ENCODE measurements at places on chromosomes 1 and 21.

- DNase-seq, result no peak
Measured at GRCh38 chr1:47914952-47915676, 82.1 kb downstream of the TRABD2B start.

DNA sequence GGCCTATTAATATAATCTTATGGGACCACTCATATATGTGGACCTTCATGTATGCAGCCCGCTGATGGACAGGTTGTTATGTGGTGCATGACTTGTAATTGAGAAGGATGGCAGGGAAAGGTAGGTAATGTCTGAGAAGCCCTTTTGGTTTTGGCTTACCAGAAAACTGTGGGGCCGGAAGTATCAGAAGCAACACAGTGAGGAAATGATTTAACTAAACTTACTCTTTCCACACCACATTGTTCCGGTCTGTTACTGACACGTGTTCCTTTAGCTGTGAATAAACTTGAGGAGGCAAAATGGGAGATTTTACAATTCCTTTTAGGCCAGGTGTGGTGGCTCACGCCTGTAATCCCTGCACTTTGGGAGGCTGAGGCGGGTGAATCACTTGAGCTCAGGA lies 32.4 kb downstream of the KIF1B start:
- DNase-seq, result no peak

DNA sequence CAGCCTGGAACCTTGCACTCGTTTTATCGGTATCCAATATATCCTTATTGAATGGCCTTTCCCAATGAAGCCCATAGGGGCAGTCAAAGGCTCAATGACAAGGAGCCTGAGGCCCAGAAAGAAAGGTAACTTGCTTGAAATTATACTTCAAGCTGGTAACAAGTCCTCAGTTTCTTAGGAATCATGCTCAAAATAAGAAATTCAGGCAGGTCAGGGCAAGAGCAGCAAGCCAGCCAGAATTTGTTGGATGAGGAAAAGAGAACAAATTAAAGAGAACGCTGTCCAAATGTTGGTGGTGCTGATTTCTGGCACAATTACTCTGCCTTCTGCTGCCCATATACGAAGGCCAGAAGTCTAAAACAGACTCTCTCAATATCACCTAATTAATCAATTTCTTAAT lies 77.6 kb downstream of the DDX20 start:
- no peak for DNase-seq

- peak; percentile 76 for DNase-seq
Measured at GRCh38 chr1:234408757-234409156, 35.5 kb downstream of the COA6 start.

DNA sequence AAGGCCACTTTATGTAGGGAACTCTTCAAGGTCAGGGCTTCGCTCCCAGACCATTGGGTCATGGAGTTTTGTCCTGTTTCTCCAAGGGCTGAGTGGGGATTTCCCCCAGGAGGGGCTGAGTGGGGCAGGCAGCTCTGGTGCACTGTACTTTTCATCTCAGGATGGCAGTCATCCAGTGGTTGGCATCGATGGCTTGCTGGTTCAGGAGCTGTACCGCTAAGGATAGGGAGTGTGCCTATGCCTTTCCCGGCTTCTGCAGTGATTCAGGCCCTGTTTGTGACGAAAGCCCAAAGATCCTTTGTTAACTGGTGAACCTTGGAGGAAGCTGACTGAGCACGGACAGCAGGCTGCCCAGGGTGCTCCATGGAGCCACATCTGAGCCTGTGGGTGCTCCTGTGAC lies 100.1 kb upstream of the GADD45A start:
- no peak for DNase-seq

GRCh38 chr21:44874497-44875315 lies 1.2 kb upstream of the PTTG1IP start:
- DNase-seq, result peak; percentile 59

GRCh38 chr1:5829414-5829813 lies 162.8 kb downstream of the NPHP4 start:
- no peak for DNase-seq

DNA sequence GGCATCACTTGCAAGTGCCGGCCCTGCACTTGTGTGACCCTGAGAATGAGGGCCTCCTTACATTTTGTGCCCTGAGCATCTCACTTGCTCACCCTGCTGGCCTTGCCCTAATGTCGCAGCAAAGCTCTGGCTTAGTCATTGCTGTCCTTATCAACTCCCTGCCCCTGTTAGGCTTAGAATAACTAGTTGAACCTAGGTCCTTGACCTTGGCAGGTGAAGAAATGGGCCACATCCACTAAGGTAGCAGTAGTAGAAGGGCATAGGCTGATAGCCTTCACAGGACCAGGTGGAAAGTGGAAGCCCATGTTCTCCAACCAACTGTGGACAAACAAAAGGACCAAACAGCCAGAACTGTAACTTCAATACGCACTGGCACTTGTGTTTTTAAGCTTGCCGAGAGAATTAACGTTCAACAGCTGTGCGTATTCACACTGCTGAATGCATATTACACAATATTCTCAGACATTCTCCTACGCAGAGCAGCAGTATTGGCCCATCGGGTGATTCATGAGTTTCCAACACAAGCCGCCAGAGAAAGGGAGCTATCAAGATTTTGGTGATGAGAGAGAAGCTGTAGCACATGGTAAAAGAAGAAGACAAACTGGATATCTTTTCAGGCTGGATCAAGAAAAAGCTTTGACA lies 27.7 kb upstream of the PTGFRN start:
- DNase-seq, result peak; percentile 18

DNA sequence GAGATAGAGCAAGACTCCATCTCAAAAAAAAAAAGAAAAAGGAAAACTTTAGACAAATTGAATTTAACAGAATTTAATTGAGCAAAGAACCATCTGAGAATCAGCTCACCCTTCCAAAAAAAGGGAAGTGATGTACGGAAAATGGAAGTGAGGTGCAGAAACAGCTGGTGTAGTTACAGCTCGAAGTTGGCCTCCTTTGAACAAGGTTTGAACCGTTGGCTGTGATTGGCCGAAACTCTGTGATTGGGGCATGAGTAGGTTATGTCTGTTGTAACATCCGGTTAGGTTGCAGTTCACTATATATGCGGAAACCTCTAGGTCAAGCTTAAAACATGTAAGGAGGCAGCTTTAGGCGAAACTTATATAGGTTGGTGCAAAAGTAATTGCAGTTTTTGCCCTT lies 97.9 kb upstream of the KIF26B start:
- peak; percentile 66 for DNase-seq

GRCh38 chr21:17780539-17780938 lies 38.6 kb downstream of the C21orf91 start:
- peak; percentile 75 for DNase-seq

GRCh38 chr1:38228718-38229117 lies 182.1 kb upstream of the POU3F1 start:
- no peak for DNase-seq

DNA sequence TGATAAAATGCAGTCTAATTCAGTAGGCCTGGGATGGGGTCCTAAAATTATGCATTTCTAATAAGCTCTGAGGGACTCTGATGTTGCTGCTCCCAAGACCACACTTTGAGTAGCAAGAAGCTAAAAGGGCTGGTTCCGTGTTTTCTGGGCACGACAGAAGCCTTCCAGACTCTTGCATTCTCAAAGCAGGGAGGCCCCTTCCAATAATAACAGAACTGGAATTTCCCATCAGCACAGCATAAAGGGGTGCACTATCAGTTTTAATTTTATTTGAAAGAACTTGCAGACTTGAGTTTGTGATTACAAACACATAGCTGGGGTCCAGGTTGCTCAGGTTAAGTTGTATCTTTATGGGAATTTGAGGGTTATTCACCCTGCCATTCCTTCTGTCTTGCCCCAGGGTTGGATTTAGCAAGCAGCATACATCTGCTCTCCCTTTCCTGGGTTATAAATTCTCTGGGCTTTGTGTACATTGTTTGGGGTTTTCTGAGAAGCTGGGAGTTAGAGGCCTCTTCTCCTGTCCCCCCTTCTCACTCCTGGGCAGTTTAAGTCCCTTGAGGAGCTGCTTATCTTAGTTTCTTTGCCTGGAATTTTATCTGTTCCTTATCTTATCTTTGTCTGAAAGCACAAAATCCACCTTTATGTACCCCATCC lies 94.2 kb upstream of the SLC2A1 start:
- no peak for DNase-seq

DNA sequence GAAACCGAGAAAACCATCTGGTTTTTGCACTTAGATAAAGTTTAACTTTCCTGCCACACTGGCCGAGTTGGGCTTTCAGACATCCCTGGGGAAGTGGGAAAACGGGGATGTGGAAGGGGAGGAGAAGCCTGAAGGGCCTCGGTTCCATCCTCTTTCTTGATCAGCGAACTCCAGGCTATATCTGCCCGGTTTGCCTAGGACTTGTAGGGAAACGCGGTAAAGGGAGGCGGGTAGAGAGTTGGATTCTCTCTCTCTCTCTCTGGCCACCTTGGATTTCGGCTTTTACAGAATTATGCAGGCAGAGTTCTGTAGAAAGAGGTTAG lies 4.6 kb upstream of the LHX8 start:
- DNase-seq, result no peak

- no peak for DNase-seq
Measured at GRCh38 chr1:20361805-20362381, 71.2 kb downstream of the VWA5B1 start.

DNA sequence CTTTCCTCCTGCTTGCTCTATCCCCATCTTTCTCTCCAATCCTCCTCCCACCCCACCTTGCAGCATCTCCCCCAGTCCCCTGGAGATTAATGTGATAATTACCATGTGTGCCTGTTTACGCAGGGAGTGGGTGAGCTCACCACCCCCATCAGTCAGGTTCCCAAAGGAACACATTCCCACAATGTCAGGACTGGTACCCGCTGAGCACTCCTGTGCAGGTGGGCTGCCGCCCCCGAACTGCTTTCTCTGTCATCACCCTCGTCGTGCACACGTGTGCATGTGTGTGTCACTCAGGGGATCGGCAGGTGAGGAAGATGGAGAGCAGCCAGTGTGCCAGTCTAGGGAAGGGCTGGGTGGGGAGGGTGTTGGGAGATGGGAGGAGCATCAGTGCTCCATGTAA lies 163.4 kb downstream of the CACNA1E start:
- DNase-seq, result no peak

- DNase-seq, result no peak
Measured at GRCh38 chr1:155831279-155831976, 25.6 kb downstream of the GON4L start.

DNA sequence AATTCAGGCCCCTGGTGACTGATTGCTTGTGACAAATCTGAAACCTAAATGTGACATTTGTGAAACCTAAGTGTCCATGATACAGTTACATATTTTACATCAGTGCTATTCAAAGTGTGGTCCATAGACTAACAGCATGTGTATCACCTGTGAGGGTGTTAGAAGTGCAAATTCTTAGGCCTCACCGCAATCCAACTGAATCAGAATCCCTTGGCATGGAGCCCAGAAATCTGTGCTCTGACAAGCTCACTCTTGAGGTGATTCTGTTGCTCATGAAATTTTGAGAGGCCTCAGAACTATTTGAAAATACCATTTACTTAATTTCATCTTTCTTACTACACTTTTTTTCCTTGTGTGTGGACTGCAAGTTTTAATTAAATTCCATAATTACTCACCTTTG lies 587.9 kb downstream of the ADGRL2 start:
- no peak for DNase-seq

DNA sequence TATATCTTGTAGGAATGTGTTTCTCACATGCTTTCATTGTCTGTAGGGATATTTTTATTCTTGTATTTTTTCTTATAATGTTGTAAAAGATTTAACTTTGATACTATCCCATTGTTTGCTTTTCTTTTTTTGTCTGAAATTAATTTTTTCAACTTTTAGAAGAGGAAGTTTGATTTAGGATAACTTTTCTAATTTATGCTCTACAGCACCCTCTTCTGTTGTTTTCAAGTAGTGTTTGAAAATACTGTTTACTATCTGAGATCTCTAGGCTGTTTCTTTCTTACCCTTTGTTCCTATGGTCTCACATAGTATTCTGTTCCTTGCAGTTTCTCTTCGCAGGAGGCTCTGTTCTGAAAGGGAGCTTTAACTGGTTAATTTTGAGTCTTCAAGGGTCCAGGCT lies 21.9 kb downstream of the ABCD3 start:
- no peak for DNase-seq

DNA sequence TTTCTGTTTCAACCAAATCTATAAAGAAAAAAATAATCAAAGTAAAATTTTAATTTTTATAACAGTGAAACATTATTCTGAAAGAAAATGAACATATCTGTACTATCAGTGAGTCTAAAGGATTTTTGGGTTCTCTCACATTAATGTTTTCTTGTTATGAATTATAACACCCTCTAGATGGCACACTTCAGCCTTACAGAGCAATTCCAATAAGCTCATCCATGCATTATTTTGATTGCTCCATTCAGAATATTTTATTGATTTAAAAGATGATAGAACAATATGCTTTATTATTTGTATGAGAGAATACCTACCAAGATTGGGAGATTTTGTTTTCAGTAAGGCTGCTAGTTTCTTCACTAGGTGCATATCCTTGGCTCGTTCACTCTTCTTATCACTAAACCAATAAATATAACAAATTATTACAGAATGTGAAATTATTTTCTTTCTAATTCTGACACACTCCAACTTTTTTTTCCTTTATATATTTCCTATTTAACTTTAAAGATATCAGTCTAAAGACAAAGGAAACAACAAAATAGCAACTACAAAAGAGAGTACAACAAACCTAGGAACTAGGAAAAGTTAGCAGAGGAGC lies 82.4 kb downstream of the RAB3GAP2 start:
- peak; percentile 25 for DNase-seq

DNA sequence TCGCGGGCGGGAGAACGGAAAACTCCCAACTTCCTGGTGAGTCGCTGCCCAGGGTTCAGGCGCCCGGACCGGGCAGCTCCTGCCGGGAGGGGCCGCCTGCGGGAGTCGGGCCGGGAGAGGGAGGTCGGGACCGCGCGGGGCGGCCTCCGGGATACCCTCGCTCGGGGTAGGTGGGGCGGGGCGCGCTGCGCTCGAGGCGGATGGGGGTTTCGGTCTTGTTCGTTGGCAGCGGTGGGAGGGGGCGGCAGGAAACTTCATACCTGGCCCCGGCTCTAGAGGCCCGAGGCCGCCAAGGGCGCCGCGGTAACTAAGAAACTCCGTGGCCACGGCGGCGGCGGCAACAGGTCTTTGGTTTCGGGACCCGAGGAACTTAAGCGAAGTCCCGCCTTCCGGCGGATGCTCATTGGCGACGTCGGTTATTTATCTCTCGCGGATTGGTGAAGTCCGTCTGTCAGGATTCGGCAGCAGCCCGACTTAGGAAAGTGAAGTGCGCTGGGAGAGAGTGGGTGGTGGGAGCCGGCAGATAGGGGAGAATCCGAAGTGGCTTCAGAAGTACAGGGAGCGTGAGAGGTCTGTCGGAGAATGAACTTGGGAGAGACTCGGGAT lies 546 bp downstream of the NEK7 start:
- DNase-seq, result peak; percentile 85

GRCh38 chr1:3775490-3776230 lies 3.1 kb downstream of the SMIM1 start:
- DNase-seq, result peak; percentile 53

DNA sequence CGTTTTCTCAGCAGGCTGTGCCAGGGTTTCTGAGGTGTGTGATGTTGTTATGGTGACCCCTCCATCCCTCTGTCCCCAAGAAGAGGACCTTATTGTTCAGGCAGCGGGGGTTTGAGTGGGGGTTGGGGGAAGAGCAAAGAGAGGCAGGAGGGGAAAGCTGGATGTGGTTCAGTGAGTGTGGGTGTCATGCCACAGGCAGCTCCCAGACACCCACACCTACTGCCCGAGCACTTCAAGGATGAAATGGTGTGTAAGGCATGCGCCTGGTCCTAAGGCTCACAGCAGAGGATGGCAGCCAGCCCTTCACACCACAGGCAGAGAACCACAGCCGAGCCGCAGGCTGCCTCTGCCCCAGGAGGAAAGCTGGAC lies 49.9 kb upstream of the STUM start:
- DNase-seq, result no peak
